ENCODE measurements at places on chromosomes 2 and 18.

- DNase-seq = no peak
Measured at GRCh38 chr2:72990695-72991438, 73.5 kb downstream of the EMX1 start.

DNA sequence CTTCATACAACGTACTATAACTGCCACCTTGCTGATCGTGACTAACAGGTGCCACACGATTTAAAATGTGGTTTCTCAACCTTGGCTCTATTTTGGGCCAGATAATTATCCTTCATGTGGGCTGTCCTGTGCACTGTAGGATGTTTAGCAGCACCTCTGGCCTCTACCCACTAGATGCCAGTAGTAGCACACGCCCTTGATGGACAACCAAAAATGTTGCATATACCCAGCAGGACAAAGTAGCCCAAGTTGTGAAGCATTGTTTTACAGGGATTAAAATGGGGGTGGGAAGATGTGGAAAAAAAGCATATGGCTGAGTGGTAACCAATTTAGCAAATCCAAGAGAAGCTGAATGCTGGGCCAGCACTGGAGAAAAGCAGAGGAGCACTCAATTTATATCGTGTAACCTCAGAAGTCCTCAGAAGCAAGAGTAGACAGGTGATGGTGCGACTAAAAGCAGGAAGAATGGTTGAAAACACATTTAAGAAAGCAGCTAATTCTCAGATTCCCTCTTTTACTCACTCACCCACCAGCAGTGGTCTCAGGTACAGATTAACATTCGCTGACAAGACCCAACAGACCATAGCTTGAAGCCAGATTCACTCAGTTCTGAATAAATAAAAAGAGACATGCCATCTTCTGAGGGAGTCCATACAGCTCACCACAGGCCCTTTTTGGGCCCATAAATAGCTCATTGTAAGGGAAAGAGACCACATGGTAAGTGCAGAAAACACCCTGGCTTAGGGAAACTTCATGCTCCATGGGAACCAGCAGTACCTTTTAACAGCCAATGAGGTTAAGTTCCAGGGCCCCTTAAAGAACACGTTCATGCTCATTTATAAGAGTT, 50.6 kb downstream of the RAPH1 start:
- DNase-seq = peak; percentile 12

DNA sequence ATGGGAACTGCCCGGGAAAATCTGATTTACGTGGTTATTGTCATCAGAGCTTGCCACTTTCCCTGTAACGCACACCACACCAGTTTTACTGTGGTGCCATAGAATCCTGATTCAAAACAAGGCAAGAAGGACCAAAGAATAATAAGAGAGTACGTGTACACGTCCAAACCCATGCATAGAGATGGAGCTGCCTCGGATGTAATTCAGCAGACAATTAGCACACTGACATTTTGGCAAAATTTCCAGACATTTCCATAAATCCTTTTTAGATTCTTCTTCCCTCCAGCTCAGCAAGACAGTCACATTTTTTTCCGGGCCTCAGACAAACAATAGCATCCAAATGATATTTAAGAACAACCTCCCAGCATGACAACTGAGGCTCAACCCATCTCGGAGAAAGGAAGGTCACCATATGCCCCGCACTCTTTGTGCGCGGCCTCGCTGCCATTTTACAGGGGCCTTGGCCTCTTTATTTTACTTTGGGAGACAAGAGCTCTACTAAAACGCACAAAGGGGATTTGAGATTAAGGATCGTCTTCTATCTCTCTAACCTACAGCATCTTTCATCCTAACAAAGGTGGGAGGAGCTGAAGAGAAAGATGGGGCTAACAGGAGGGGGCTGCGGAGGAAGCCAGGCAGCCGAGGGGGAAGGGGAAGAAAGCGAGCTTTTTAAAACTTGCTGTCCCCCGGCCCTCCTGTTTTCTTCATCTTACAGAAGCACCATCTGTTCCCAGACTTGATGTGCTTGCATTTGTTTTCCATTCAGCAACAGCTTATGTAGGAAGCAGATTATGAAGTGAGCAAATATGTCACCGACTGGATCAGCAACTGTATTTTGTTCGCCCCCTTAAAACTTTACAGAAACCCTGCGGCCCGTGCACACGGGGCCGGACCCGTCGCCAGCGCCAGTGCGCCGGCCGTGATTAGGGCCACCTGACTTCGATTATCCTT, 61.0 kb downstream of the CDCA7 start:
- DNase-seq = no peak

DNA sequence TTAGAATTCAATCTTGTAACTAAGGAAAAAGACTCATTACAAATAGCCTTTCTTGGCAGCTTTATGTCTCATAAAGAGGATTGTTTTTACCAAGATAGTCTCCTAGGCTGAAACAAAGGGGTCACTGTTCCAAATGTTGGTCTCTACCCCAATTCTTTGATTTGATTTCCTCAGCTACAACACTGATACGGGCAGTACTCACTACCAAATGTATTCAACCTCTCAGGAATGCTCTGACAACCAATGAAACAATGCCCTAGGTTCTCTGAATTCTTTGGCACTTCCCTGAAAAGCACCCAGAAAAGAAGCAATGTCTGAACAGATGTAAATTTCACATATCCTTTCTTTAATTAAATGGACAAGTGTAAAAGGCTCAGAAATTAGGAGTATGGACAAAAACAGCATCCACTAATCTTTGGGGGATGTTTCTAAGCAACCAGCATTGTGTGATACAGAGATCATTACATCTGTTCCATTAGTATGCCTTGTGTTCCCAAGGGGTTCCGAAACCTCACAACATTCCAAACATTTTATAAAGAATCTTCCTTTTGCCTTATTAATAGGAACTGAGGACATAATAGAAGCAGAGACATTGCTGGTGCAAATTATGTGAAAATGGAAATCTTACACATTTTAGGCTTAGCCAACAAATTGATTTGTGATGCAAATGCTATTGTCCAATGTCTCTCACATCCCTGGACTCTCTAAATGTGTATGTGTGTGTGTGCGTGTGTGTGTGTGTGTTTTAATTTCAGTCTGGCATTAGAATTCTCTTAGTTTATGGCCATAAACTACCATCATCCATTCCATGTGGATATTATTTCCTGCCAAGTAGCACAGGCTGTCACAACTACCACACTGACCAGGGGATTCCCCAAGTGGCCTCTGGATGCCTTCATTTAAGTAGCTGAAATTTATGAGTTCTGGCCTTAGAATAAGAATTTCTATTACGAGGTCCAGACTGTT, 276.0 kb downstream of the MTX2 start:
- peak; percentile 51 for DNase-seq

GRCh38 chr2:10717628-10718027, 3.8 kb upstream of the ATP6V1C2 start:
- peak; percentile 86 for DNase-seq

- DNase-seq = peak; percentile 53
Measured at GRCh38 chr2:158024288-158024898, 77.3 kb upstream of the UPP2 start.

DNA sequence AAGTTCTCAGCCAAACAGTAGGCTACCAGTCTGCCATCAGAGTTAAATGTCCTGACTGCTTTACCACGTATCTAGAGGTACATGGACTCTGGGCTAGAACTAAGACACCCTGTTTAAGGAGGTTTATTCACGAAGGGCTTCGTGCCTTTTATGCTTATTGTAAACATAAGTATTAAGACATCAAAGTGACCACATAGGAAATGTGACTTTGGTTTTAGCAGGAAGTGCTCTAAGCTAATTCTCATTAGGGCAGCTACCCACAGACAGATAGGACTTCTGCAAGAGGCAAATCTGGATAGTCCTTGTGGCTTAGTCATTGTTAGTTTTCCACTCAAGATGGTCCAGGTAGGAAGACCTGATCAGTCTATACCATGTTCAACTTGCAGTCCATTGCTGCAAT, 233.3 kb upstream of the MGAT5 start:
- DNase-seq = no peak

DNA sequence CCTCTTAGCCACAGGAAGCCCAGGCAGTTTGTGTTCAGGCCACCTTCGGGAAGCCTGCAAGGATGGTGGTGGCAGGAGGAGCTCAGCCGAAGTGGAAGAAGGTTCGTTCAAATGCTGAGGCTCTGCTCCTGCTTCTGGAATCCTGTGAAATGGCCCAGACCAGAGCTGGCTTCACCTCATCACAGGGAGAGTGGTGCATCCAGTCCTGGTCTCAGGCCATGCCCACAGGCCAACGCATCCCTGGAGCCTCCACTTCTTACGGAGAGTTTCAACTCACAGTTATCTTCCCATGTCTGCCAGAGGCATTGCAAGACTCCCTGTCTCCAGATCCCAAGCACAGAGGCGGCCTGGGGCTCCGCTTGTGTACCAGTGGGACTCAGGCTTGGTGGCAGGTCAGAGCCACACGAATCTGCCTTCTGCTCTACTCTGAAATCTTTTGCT, 82.3 kb downstream of the NDUFA10 start:
- no peak for DNase-seq

- peak; percentile 17 for DNase-seq
Measured at GRCh38 chr2:127142663-127143630, 36.0 kb upstream of the BIN1 start.

DNA sequence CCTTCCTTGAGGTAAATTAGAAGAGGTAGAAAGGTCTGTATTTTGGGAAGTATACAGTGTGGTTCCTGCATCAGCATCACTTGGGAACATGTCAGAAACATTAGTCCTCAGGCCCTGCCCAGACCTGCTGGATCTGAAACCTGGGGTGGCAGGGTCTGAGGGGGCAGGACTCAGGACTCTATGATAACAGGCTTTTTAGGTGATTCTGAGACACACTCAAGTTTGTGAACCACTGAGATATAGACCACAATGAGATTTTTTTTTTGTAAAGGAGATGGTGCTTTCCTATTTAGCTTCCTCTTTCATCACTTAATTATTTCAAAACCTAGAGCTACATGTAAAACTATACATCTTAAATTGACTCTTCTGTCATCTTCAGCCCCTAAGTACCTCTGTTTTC, 262.7 kb upstream of the SPOPL start:
- DNase-seq = no peak

GRCh38 chr2:12167525-12168317, 421.3 kb downstream of the LPIN1 start:
- DNase-seq = no peak

- no peak for DNase-seq
Measured at GRCh38 chr18:45997700-45998151, 30.6 kb upstream of the EPG5 start.

GRCh38 chr18:39494211-39494896, 1928.8 kb upstream of the CELF4 start:
- no peak for DNase-seq

DNA sequence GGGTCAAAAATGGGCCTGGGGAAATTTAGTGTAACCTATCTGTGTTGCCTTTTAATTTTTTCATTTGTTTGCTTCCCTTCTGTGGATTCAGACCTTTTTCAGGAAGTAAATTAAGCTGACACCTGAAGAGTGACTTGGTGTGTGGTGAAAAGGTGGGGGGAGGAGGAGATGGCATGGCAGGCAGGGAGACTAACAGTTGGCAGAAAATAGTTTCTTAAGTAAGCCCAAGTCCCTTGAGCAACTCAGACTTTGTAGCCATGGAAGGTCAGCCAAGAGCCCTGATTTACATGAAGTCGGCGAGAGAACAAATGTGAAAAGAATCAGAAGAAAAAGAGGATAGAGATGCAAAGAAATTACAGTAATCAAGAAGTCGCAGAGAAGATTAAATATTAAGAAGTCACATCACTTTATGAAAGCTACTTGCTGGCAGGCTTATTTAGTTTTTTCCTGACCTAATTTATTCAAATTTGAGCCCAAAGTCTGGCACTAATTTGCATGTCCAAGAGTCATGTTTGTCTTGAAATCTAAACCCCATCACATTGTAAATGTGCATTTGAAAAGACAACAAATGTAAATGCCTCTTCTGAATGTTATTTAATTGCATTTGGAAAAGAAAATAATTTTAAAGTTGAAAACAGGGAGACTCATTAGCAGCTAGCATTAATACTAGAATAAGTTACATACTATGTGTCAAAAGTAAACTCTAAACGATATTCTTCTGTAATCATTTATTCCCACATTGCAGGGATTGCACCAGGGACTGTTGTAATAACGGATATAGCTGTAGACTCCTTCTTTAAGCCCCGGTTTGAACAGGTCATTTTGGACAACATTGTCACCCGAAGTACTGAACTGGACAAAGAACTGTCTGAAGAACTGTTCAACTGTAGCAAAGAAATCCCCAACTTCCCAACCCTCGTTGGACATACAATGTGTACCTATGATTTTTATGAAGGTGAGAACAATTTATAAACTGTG, 19.3 kb downstream of the UPP2 start:
- no peak for DNase-seq

DNA sequence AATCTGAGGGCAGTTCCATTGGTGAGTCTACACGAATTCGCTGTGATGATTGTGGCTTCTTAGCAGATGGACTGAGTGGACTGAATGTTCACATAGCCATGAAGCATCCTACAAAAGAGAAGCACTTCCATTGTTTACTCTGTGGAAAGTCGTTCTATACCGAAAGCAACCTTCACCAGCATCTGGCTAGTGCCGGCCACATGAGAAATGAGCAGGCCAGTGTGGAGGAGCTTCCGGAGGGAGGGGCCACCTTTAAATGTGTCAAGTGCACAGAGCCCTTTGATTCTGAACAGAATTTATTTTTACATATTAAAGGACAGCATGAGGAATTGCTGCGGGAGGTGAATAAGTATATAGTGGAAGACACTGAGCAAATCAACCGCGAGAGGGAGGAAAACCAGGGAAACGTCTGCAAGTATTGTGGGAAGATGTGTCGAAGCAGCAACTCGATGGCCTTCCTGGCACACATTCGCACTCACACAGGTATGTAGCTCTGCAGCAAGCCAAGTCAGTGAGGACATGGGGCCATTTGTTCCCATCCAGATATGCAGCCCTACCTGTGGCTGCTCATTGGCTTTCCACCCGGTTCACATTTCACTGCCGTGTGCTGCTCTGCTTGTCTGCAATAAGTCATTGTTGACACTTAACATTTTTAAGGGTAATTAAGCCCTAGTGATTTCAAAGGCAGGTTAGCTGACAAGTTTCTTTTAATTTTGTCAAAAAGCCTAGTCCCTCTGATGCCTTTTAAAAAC, 37.7 kb downstream of the ZNF407 start:
- no peak for DNase-seq

- DNase-seq = no peak
Measured at GRCh38 chr2:52017646-52018235, 985.8 kb upstream of the NRXN1 start.

DNA sequence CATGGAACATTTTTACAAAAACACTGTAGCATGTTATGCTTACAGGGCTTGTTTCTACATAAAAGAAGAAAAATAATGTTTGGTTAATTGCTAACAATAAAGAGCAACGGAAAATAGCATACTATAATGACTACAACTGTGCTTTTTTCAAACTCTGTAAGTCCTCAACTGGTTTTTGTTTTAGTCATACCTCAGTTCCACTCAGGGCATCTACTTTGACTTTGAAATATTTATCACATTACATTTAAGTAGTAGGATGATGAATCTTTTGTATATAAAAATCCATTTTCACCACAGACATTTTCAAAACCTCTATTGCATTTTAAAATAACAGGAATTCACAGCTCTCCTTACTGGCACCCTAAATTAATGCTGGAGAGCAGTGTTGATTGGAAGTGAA, 8.3 kb downstream of the SATB2 start:
- no peak for DNase-seq
